Pancreas (tissue), 10 donors: ENCODE measurements at places on chromosomes 4 and X. TPM values are rescaled to one million over a fixed set of nuclear protein-coding genes. Genes with fewer than 3 reads are reported as not detected.

DNA sequence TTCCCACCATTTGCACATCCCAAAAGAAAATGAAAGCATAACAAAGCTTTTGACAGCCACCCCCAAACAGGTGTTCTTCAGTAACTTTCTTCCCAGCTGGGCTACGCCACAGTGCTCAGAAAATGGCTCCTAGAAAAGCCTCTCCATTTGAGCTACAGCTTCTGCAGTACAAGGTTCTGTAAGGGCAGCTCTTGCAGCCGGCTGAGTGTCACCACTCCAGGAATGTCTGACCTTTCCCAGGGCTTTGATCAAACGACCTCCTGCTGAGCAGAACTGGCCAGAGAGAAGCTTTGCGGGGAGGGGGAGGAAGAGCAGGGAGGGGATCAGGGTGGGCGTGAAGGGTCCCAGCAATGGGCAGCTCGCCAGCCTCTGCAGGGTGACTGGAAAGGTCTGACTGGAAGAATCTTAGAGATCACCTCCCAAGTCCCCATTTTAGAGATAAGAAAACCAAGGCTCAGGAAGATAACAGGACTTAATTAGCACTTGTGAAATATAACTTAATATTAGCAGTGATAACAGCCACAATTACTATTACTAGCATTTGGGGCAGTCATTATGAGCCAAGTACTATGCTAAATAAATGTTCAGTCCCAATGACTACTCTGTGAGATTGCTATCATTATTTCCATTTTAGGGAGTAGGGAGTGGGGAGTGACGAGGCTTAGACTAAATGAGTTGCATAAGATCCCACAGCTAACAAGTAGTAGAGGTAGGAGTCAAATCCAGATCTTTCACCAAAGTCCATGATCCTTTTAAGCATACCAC is 51.1 kb downstream of the LEF1 start:
- no peaks in the 10 kb centered on the region for H3K4me1 ChIP-seq
- H3K27ac ChIP-seq: no peak overlapping the region
- H3K36me3 ChIP-seq: no peaks in the 10 kb centered on the region
- no peak for DNase-seq
- H3K27me3 ChIP-seq: no peaks in the 10 kb centered on the region

DNA sequence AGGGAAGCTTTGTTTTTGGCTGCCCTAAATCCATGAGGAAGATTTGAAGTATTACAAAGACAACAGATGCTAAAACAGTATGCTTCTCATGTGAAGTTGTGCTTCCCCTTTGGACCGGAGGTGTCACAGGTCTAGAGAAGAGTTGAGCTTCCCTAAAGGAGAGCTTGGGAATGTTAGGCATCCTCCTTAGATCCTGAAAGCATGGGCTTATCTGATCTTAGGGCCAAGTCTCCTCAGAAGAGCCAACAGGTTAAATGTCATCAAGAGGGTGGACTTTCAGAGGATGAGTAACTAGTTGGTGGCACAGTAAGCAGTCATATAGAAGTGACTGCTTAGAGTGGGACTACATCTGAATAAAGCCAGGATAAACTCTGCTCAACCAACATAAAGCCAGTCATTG is 205.4 kb downstream of the RPA4 start:
- H3K27me3 ChIP-seq: no peaks in the 10 kb centered on the region
- H3K27ac ChIP-seq: no peak overlapping the region
- H3K4me3 ChIP-seq: no peak overlapping the region

- H3K27me3 ChIP-seq: no peaks in the 10 kb centered on the region
- no peaks in the 10 kb centered on the region for H3K4me1 ChIP-seq
- H3K36me3 ChIP-seq: no peaks in the 10 kb centered on the region
- no peak overlapping the region for H3K27ac ChIP-seq
- no peak for DNase-seq
Observed at GRCh38 chrX:123562342-123563146, 170.3 kb downstream of the THOC2 start.

TASL gene
- 1.3 TPM for total RNA-seq

TTC29 gene
- not detected for total RNA-seq
